ENCODE measurements at places on chromosomes 2 and 18. TPM values are rescaled to one million over a fixed set of nuclear protein-coding genes. Genes with fewer than 3 reads are reported as not detected.

The GPAT2 gene
- total RNA-seq: 3.3 TPM

The EVA1A gene
- 0.72 TPM for total RNA-seq

The UGT1A9 gene
- 11.4 TPM for total RNA-seq

The FOSL2 gene
- 162 TPM for total RNA-seq

The TDRD15 gene
- not detected for total RNA-seq

The TOGARAM2 gene
- total RNA-seq: 0.58 TPM

The CCDC102B gene
- total RNA-seq: 4.3 TPM

The OTOS gene
- total RNA-seq: not detected

- DNase-seq: no peak
Observed at GRCh38 chr2:209901172-209901571, 101.3 kb upstream of the RPE start.

DNA sequence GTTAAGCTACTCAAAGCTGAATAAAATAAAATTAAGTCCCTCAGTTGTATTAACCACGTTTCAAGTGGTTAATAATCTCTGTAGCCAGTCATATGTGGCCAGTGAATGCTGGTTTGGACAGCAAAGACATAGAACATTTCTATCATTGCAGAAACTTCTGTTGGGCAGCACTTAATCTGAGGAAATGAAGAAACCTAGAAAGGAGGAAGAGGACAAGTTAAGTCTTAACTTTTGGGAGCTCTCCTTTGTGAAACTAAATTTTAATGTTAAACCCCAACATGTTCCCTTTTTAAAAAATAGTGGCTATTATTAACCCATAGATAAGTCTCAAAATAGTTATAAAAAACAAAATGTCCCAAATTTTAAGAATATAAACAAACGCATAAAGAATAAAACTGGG is 421.3 kb downstream of the ARHGAP15 start:
- no peak for DNase-seq

DNA sequence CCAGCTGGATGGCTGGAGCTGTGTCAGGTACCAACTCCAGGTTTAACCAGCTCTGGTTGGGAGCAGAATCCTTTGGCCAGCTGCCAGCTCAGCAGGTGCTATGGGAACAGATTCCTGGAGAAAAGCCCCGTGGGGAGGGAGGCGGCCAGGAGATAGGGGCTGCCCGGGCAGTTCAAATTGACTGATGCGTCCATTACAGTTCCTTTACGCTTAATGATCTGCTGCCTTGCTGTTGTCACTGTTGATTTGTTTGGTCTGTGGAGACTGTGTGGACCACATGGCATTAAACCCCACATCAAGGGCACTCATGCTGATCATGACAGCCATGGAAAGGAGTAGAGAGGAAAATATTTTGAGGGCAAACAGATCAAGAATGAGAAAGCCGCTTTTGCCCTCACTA is 200.0 kb downstream of the TSN start:
- DNase-seq: no peak

DNA sequence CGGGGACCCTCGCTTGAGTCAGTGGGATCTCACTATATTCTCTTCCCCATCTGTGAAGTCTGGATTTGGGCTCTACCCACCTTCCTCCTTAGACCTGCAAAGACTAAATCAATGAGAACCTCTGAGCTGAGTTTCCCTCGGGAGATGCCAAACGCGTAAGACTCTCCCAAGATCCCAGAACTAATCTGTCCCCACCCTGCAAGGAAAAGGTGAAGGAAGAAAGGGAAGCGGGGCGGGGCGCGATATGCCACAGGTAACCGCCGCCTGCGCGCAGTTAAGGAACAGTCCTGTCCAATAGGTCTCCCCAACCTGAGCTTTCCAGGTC is 780 bp downstream of the SRD5A2 start:
- no peak for DNase-seq

DNA sequence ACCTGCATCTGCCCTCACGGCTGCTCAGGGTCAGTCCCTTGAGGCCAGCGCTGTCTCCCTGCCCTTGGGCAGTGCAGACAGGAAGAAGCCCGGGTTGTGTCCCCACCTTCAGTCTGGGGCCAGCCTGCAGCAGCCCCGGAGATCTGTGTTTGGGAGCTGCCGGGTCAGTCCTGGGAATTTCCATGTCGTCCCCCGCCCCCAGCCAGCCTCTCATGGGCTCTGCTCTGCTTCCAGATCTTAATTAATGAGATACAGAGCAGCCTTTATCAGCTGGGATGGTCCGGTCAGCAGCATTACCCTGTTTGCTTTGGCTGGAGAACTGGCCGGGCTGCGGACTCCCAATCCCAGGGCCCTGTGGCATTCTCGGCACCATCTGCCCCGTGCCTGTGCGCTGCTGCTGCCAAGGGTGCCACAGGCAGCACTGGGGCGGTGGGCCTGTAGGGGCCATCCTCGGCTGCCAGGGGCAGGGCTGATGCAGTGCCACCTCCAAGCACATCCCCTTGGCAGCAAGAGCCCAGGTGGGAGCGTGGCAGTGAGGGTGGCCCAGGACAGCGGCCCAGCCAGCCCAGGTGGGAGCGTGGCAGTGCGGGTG is 2.4 kb downstream of the BOK start:
- peak; percentile 40 for DNase-seq

- DNase-seq: no peak
Observed at GRCh38 chr18:64097497-64097896, 51.4 kb downstream of the LINC00305 start.

DNA sequence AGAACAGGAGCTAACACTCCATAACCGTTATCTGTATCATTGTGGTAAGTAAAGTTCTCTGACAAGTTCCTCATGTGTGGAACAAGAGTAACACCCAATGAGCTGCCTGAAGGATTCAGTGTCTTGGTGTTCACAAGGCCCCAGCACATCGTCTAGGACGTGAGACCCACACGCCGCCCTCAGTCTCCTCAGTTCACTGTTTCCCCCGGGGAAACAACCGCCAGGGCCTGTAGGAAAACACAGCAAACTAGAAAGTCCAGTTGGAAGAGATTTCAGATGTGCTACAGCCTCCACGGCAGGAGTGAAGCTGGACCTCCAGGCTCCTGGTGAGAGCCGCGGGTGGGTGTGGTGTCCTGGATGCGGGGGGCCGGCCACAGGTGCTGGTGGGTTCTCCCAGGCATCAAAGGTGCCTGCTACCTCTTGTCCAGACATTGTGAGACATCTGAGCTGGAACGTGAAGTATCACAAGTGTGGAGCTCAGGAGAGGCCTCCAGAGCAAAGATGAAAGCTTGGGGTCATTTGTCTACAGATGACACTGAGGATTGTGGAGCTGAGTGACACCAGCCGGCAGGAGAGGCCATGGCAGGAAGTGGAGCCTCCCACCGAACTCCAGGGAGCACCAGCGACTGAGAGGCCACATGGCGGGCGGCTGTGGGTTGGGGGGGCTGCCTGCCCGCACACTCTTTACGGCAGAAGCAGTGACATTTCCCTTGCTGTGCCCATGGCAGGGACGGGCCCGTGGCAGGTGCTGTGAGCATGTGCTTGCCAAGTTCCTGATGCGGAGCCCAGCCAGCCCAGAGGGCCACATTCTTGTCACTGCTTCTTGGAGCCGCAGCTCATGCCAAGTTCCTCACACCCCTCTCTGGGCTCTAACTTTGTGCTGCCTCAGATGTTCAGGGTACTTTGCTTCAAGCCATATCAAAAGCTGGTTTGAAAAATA is 131.2 kb downstream of the TMEM18 start:
- DNase-seq: no peak

DNA sequence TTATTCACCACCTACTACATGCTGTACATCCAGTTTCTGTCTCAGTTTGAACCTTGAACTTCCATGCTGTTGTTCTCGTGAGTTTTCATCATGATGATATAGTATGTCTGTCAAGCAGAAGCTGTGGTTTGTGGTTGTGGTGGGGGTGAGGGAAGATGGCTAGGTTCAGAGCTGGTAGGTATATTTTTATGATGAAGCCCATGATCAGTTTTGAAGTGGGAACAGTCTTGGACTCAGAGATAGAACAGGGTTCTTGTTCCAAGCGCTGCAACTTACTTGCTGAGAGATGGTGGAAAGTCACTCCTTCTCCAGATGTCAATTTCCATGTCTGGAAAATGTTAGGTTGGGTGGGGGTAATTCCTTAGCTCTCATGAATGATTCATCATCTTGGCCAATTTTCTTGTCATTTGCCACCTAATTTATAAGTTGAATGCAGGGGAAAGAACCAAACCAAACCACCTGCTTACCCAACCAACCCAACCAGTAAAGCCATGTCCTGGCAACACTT is 21.6 kb downstream of the PMAIP1 start:
- DNase-seq: peak; percentile 18

DNA sequence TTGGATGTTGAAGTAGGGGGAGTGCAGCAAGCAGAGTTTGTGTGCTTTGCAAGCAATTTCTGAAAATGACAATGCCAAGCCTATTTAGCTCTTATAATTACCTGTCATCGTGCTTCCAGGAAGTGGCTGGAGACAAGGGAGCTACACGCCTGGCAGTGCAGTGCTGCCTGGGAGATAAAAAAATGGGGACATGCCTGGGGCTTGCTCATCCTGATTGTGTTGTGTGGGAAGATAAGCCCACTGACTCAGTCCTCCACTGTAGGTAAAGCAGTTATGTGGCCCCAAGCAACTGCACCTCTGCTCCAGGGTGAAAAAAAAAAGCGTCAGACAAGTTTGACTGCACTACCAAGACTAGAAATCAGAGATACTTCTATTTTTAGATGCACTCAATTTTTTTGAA is 396.9 kb upstream of the NXPH2 start:
- DNase-seq: no peak

GRCh38 chr18:49690312-49690711 is 123.0 kb downstream of the ACAA2 start:
- DNase-seq: no peak

- DNase-seq: no peak
Observed at GRCh38 chr2:218024871-218025270, 22.1 kb upstream of the TNS1 start.

DNA sequence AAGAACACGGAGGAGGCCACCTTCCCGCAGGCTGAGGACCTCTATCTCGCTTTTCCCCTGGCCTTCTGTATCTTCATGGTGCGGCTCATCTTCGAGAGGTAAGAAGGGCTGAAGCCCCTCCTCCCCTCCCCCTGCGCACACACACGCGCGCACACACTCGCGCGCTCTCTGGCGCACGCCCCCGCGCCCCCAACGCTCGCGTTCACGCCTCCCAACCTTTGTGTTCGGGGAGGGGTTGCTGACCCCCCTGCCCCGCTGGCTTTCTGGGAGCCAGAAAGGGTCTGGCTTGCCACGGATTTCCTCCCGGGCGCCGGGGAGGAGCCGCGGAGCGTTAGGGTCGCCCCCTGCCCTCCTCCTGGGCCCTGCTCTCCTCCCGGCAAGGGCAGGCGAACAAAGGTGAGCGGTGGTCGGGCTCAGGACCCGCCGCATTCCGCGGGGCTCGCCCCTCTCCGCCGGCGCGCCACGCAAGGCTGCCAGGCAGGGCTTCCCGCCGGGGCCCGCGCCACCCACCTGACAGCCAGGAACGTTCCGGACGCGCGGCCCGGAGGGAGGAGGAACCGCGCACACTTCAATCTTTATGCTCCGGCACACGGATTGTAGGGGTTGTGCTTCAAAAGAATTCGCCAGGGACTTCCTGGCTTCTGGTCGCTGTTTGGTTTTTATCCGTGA is 583 bp downstream of the CERS6 start:
- peak; percentile 68 for DNase-seq

DNA sequence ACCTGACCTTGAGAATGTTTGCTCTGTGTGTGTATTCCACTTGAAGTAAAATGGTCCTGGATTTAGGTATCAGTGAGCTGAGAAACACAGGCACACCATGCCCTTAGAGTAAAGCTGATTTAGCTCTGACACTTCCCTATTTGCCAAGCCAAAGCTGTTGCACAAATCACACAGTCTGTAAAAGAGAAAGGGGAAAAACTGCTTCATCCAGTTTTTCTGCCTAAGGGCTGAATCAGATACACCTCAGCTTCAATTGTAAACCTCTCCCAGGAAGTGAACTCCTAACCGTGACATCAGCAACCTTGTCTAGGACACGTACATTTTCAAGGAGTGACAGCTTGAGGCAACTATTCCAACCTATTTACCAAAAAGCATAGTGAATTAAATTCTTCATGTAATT is 150.4 kb downstream of the NR4A2 start:
- peak; percentile 71 for DNase-seq
